ENCODE measurements at places on chromosomes 2 and 18.

DNA sequence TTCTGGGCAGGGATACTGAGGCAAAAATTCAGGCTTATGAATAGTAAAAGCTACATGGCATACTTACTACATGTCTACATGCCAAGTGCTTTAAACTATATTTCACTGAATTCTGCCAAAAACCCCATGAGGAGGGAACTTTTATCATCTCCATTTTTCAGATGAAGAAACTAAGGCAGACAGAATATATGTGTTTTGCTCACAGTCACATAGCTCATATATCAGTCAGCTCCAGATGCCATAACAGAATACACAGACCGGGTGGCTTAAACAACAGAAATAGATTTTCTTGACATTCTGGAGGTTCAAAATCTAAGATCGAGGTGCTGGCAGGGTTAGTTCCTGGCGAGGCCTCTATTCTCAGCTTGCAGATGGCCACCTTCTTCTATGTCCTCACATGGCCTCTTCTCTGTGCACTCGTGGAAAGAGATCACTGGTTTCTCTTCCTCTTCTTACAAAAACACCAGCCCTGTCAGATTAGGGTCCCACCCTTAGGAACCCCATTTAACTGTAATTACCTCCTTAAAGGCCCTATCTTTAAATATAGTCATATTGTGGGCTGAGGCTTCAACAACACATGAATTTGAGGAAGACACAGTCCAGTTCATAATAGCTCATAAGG lies 27.1 kb upstream of the CREB1 start:
- no peak for DNase-seq
- H3K27ac ChIP-seq, result no peak overlapping the region
- no peak overlapping the region for H3K4me3 ChIP-seq
- H3K27me3 ChIP-seq, result no peaks in the 10 kb centered on the region
- H3K36me3 ChIP-seq, result no peaks in the 10 kb centered on the region
- H3K4me1 ChIP-seq, result peaks cover 10% of the 10 kb centered on the region

GRCh38 chr2:221680548-221680947 lies 108.4 kb upstream of the EPHA4 start:
- no peaks in the 10 kb centered on the region for H3K36me3 ChIP-seq
- H3K27me3 ChIP-seq, result no peaks in the 10 kb centered on the region
- no peak for DNase-seq
- no peak overlapping the region for H3K27ac ChIP-seq
- no peaks in the 10 kb centered on the region for H3K4me1 ChIP-seq
- no peak overlapping the region for H3K4me3 ChIP-seq

GRCh38 chr18:56146565-56146964 lies 491.8 kb downstream of the TXNL1 start:
- H3K27ac ChIP-seq, result no peak overlapping the region
- H3K4me3 ChIP-seq, result no peak overlapping the region
- H3K36me3 ChIP-seq, result no peaks in the 10 kb centered on the region

DNA sequence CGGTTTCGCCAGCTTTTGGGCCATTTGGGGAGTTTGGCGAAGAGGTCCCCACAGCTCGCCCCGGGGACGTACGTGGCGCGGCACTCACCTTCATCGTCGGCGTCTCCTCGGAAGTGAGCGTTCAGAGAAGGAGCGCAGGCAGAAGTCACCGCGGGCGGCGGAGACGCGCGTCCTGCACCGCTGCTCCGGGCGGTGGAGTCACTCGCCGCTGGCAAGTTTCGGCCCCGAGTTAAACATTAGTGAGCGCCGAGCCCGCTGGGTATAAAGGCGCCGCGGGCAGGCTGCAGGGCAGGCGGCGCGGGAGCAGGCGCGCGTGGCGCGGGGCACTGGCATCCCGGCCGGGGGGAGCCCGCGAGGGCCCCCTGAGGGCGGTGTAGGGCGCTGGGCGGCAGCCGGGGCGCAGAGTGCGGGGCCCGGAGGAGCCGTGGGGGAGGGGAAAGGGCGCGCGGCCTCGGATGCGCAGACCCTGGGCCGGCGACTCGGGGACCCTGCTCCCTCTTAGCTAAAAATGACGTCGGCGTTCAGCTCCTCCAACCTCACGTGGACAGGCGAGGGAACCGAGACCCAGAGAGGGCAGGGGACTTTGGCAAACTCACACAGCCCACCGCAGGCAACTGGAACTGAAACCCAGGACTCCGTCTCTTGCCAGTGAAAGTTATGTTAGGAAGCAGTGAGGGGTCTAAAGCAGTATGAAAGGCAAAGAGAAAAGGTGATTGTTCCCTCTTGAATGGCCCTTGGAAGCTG lies at the start of gene DPP4:
TSS of gene DPP4 (minus strand) at position 328 of the 744 bp plus-strand sequence. CDS start at position 94, 234 bp downstream.
- no peaks in the 10 kb centered on the region for H3K36me3 ChIP-seq
- no peaks in the 10 kb centered on the region for H3K27me3 ChIP-seq
- peaks cover 55% of the 10 kb centered on the region for H3K4me1 ChIP-seq
- H3K4me3 ChIP-seq, result peak within 1 kb of the TSS; percentile 95

Measured in Caco-2 (cell line).